Stimulated activated CD4-positive, alpha-beta T cell treated with anti-CD3 and anti-CD28 coated beads, Interleukin-2, amount 100 ng/mL, for 48 hours (primary cell): ENCODE measurements at places on chromosomes 11 and 22.

DNA sequence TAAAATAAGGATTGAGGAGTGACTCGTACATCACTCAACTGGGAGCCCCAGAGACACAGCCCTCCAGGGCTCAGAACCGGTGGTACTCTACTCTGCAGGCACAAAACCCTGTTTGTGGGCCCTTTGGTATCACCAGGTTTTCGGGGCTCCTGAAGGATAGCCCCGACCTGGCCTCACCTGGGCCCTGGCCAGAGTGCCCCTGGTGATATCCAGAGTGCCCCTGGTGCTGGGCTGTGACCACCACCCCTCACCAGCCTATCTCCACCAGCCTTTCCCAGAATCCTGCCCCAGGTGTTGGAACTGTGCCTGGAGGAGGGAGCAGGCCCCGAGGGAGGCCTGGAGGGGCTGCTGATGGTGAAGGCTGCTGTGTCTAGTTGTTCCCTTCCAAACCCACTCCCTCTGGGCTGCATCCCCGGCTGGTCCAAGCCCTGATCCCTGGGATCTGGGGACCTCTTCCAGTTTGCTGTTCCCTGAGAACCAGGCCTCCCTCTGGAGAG is 2.2 kb upstream of the GGT5 start:
- DNase-seq = no peak

DNA sequence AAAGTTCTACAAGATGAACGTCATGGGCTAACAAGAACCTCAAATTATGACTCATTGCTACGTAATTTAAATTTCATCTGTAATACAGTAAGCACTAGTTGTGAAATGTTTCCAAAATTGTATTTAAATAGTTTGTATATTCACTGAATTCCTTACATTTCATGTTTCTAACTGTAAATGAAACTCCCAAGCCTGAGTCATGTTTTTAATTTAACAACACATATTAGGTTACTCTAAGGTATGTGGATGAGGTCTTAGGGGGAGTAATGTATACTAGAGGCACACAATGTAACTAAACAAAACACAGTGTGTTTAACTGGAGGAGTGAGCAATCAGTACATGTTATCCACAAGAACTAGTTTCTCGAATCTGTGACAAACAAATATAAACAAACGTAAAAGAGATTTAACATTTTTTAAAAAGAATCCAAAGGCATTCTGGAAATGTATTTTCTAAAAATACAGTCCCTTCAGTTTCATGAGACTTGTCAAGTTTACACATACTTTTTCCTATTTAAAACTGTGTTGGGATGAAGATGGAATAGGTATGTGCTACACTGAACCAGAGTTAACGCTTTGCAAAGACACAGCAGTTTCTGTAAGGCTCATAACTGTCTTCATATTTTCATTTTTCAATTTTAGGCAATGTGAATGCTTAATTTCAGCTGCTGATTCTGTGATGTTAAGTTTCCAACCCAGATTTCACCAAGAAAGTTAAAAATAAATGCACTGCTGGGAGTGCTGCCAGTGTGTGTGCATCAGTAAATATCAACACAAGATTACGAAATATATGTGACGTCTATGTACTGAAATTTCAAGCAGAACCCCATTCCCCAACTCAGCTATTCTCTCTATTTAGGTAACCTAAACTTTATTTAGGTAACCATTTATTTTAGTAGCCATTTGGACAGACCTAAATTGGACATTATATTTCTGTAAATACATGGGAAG is 52.6 kb downstream of the PITPNB start:
- no peak for DNase-seq

DNA sequence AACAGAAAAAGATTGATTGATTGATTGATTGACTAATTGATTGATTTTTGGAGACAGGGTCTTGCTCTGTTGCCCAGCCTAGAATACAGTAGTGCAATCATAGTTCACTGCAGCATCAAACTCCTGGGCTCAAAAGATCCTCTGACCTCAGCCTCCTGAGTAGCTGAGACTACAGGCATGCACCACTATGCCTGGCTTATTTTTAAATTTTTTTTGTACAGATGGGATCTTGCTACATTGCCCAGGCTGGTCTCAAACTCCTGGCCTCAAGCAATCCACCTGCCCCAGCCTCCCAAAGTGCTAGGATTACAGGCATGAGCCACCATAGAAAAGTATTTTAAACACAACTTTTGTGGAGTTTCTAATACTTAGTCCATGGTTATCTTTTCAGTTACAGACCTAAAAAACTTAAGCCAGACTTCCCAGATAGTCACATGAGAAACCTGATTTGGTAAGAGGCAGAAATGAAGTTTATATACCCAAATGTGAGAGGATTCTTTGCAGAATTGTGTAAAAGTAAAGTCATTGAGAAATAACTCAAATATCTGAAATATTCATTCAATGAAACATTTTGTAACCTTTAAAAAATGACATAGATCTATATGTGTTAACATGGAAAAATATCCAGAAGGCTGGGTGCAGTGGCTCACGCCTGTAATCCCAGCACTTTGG is 186.5 kb downstream of the SWAP70 start:
- no peak for DNase-seq

GRCh38 chr11:15629690-15630321 is 515.1 kb downstream of the INSC start:
- DNase-seq = no peak

- DNase-seq = no peak
These were observed 2.7 kb upstream of the PLA2G3 start for GRCh38 chr22:31143038-31143437.

GRCh38 chr22:24540470-24540869 is 14.5 kb downstream of the GUCD1 start:
- no peak for DNase-seq

DNA sequence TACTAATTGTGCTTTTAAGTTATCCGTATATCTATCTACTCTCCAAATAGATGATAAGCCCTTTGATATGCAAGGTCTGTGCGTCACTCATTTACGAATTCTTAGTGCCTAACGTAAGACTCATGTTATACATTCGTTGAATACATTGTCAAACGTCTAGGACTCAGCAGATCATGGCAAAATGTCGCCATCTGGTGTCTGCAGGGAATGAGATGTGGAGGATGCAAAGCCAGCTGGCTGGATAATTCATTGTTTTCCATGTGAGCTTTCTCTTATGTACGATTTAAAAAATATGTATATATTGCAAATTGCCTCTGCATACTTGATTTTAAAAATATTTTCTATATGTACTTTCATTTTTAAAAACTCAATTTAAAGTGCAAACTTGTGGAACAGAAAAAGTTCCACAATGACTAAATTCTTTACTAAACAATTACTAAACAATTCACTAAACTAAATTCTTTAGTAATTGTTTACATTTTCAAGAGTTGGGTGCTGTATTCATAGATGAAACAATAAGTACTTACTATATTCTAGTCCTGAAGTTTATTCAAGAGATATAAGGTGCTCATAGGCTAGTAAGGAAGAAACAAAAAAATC is 33.8 kb downstream of the ZNF202 start:
- DNase-seq = peak; percentile 53

DNA sequence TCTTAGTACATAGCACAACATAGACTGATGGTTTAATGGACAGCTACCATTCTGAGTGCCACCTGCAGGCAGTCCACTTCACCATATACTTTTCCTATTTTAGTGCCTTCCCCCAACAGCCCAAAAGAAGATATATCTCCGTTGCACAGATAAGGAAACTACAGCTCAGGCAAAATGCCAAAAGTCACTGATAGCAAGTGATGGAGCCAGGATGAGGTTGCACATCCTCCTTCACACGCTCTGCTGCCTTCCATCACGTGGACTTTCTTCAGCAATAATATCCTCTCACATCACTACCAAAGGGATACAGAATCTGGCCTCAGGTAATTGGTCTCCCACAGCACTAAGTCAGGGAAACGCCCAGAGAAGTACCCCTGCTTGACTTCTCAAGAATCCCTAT is 7.5 kb downstream of the TCF20 start:
- DNase-seq = no peak

DNA sequence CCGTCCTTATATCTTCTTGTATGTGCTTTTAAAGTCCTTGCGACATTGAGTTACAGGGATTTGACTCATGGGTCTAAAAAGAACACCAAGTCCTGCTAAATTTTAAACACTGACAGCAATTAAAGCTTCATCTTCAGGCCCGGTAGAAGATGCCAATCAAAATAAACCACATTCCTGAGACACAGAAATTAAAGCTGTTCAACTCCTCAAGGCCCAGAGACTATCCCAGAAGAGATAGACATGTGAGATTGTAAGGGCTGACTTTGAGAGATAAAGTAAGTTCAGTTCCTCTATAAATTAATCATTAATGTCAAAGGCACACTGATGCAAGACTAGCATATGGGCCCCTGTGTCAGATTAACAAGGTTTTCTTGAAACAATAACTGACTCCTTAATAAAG is 49.8 kb downstream of the OSBPL5 start:
- no peak for DNase-seq

DNA sequence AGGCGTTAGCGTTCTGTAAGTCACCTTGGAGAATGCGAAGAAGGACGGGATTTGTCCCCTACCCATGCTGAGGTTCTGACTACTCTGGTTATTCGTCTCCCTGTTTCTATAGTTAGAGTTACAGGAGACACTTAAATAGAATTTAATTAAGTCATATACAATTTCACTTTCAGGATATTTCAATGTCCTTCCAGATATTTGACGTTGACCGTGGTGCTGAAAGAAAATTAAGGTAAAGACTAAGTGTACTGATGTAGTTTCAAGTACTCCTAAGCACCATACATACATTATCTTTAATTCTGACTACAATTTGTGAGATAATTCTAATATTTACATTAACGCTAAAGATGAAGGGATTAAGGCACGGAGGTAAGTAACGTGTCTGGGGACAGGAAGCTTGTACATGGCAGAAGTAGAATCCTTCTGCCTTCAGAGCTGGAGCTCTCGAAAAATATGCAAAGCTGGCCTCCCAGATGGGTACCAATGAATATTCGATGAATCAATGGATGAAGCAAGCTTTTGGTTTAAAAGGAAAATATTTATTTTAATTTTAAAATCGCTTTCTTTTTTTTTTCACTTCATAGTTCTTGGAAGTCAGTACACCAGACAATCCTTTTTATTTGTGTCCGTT is 539 bp upstream of the SLC36A4 start:
- no peak for DNase-seq

DNA sequence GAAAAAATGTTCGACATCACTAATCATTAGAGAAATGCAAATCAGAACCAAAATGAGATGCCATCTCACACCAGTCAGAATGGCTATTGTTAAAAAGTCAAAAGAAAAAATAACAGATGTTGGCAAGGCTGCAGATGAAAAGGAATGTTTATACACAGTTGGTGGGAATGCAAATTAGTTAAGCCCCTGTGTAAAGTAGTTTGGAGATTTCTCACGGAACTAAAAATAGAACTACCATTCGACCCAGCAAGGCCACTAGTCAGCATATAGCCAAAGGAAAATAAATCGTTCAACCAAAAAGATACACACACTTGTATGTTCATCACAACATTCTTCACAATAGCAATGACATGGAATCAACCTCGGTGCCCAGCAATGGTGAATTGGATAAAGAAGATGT is 503.2 kb downstream of the OPCML start:
- no peak for DNase-seq

DNA sequence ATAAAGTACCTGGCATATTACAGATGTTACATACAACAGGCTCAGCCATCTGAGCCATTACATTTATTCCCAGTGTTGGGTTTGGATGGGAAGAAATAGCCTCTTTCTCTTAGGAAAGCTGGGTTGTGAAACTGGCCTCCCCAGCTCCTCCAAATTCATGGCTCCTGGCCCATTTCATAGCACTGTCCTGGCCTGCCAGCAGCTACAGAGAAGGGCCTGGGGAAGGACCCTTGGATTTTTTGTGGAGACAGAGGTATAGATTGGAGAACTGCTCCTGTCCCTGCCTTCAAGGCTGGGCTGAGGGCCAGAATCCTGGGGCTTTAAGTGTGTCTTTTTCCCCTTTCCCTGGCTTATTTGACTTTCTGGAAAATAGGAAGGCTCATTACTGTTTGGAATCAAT is 18.0 kb downstream of the PKNOX2 start:
- DNase-seq = no peak

GRCh38 chr11:88428959-88429358 is 91.4 kb upstream of the CTSC start:
- DNase-seq = no peak

DNA sequence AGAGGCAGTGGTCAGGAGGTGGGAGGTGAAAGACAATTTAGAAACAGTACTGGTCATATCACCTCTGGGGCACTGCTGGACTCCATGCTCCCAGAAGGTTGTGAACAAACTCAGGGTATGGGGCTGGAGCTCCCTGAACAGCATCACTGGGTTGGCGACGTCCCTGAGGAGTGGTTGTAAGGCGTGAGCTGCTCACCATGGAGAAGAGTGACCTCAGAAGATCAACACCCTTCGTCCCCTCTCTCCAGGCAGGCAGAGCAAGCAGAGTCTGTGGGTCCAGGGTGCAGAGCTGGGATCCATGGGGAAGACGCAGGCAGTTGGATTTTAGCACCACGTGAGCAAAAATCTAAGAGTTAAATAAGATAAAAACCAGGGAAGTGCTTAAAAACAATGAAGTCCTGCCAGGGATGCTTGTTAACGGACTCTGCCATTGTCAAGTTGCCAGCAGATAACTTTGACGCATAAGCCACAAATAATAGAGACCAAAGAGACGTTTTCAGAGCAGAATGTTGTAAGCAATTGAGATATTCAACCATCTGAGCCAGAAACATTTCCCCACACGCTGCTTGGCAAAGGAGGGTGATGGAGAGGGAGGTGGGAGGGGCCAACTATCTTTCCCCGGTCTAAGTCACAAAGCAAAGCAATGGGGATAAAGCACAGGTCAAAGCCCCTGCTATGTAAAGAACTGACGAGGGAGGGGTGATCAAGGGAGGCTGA is 13.6 kb downstream of the PNPLA5 start:
- no peak for DNase-seq

- no peak for DNase-seq
These were observed 243.5 kb upstream of the ANO3 start for GRCh38 chr11:26088391-26088790.

- DNase-seq = no peak
These were observed 2.7 kb upstream of the PIM3 start for GRCh38 chr22:49957826-49958365.

DNA sequence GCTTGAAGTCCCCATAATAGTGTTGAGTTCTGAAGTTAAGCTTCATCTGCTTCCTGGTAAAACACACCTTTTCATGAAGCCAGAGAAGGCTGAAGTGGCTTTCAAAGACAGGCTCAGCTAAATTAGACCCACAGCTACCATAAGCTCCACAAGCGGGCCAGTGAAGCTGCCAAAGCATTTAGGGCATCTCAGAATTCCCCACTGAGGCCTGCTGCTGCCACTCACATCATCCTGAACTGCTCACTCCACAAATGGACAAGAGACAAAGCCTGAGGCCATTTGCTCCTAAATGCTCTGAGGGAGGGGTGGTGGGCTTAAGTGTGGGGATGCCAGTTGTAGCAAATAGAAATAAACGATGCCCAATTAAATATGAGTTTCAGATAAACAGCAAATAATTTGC is 14.6 kb downstream of the CCDC83 start:
- DNase-seq = no peak

DNA sequence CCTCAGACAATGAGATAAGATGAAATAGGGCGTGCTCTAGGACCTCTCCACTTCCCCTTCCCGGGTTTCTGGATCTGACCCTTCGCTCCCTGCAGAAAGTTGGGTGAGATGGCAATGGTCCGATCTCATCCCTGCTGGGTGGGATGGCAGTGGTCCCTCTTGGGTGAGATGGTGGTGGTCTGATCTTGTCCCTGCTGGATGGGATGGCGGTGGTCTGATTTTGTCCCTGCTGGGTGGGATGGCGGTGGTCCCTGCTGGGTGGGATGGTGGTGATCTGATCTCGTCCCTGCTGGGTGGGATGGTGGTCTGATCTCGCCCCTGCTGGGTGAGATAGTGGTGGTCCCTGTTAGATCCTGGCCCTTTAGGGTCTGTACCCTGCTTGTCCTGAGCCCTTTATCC is 21.3 kb downstream of the ST14 start:
- no peak for DNase-seq
